ENCODE measurements at places on chromosomes 6 and 20. TPM values are rescaled to one million over a fixed set of nuclear protein-coding genes. Genes with fewer than 3 reads are reported as not detected.

GRCh38 chr6:24927985-24928745 is 7.6 kb downstream of the RIPOR2 start:
- no peak for DNase-seq

- no peak for DNase-seq
These were observed 167.1 kb downstream of the LAMA2 start for GRCh38 chr6:129050086-129050485.

Gene MEP1A
- total RNA-seq: 0.36 TPM

Gene SLC16A10
- total RNA-seq: 0.99 TPM

- DNase-seq: peak; percentile 84
These were observed 84.9 kb upstream of the NAA20 start for GRCh38 chr20:19932170-19932667.

- DNase-seq: peak; percentile 48
These were observed at the start of gene NPBWR2 for GRCh38 chr20:64106981-64107735. Gene NPBWR2, minus strand, starts transcription at chr20:64107565. Its CDS starts 734 bp downstream, at chr20:64106831.

DNA sequence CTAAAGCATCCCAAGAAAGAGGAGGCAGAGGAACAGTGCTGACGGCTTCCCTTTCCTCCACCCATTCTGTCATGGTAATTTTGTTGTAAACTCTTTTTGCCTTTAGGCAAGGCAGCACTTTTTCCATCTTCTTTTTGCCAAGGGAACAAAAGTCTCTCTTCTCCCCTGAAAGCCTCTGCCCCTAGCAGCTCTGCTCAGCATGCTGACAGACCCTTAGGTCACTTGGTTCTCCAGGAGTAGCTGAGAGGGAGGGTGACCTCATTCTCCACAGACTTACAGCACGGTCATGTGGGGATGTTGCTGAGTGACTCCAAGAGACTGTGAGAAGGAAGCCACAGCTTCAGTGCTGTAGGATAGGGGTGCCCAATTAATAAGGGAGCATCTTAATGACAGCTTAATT is 81.1 kb upstream of the RALGAPA2 start:
- DNase-seq: no peak

DNA sequence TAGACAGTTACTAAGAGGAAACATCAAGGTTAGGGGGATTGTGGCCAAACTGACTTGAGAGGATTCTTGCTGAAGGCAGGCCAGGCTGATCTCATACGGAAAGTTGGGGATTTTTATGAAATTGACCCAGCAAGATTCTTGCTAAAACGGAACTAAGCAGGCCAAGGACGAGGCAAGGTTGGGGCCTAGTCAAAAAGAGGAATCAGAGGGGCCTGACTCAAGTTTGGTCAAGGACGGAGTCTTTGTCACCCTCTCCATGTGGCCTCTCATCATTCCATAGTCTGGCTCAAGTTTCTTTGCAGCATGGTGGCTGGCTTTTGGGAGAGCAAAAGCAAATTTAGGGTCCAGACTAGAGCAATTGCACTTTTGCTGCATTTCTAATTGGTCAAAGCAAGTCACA is 7.9 kb upstream of the HECA start:
- no peak for DNase-seq

DNA sequence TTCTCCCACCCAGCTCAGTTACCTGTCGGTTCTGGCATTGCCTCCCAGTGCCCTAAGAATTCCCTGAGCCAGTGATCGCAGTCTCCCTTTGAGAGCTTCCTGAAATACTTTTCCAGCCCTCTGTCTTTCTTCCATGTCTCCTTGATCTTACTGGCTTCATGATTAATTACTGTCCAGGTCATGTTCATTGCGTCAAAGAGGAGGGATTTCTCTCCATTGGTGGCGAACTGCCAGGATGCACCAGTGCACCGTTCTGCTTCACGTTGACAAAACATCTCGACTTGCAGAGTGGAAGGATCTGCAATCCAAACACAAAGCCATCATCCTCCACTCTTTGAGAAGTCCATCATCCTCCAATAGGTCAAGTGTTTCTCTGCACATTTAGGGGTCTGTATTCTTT is 8.6 kb downstream of the RAET1E start:
- no peak for DNase-seq

DNA sequence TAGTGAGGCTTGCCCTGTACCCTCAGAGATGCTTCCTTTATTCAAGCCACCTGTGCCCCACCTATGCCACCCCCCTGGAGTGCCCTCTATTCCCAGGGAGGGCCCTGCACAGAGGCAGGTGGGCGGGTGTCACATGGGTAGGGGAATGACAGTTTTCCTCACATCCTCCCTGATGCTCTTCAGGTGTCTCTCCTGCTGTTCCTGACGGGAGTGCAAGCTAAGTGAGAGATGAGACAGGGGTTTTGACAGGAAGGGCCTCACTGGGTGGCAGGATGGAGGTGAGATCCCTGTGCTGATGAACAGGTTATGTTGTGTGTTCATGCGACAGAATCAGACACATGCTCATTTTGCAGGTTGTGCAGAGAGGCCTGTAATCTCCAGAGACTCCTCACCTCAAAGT is 164.1 kb upstream of the CHD6 start:
- no peak for DNase-seq

Gene EXOC2
- 20.7 TPM for total RNA-seq

- no peak for DNase-seq
These were observed 17.6 kb upstream of the NT5DC1 start for GRCh38 chr6:116083052-116083451.

GRCh38 chr6:4348462-4349112 is 213.2 kb upstream of the ECI2 start:
- DNase-seq: peak; percentile 88

Gene STX11
- total RNA-seq: 4.3 TPM

- DNase-seq: no peak
These were observed 60.6 kb downstream of the IGF2R start for GRCh38 chr6:160029525-160029924.

Gene SNTA1
- total RNA-seq: 32.1 TPM

Gene ZSCAN31
- total RNA-seq: 41.7 TPM

DNA sequence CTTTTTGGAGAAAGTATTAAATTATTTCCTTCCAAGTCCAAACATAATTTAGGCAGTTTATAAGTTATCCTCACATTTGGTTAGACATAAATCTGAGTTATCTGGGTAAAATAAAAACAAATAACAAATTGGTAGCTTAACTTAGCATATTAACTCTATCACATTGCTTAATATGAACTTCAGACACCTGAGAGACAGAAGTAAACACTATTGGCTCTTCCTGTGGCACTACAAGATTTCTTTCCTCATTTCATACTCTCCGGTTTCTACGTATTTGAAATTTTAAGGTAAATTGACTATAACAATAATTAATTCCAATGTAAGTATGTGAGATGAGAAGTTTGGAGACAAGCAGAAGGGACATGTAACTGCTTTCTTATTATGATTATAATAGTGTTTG is 106.8 kb downstream of the TRMT11 start:
- DNase-seq: no peak

- DNase-seq: no peak
These were observed 403.7 kb downstream of the CDH26 start for GRCh38 chr20:60361761-60362395.

DNA sequence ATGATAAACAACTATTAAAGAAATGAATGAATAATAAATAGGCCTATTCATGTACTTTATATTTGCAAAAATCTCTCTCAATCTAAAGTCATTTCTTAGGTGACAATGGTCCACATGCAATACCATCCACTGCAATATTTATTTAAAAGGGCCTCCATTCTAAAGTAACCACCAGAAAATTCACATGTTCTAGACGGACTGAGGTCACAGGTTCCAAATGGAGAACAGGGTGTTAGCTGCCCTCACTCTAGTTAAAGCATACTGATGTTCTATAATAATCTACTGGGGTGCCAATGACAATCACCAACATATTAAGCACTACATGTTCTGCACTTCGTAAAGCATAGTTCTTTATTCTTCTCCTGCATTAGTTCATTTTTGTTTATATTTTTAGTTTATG is 1.2 kb downstream of the HBS1L start:
- no peak for DNase-seq

- DNase-seq: no peak
These were observed 91.9 kb downstream of the FOXF2 start for GRCh38 chr6:1481286-1481685.

- peak; percentile 91 for DNase-seq
These were observed 43.4 kb upstream of the ESR1 start for GRCh38 chr6:151763938-151764680.

Gene CST4
- total RNA-seq: not detected

Gene ASIP
- total RNA-seq: not detected

DNA sequence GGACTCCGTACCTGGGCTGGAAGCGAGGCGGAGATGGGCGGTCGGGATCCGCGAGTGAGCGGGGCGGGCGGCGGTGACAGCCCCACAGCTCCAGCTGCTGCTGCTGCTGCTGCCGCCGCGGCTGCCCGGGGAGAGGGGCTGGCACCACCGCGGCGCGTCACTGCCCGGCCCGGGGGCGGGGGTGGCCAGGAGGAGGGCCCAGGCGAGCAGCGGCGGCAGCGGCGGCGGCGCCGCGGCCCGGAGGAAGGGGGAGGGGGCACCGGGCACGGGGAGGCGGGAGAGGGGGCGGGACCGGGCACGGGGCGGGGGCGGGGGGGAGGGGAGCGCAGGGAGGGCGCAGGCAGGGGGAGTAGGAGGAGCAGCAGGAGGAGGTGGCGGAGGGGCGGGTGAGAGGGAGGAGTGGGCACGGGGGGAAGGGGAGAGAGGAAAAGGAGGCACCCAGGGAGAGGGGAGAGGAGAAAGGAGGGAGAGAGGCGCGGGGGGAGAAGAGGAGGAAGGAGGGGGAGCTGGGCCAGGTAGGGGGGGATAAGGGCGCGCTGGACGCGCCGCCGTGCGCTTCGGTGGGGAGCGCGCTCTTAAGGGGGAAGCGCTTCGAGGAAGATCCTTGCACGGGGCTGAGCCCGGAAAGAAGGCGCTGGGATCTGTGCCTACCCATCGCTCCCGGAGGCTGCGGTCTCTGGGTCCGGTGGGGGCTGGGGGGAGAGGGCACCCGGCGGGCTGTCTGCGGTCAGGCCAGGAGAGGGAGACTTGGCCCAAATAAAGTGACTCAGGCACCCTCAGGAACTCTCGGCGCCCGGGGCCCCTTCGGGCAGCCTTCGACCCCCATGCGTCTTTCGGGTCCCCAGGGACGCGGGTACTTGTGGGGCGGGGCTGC is 101.5 kb downstream of the NOL4L start:
- DNase-seq: peak; percentile 86

Gene LY6G6D
- 2.9 TPM for total RNA-seq

GRCh38 chr6:110561696-110562095 is 85.3 kb upstream of the SLC22A16 start:
- DNase-seq: no peak

Gene SAMD10
- total RNA-seq: 8.3 TPM

DNA sequence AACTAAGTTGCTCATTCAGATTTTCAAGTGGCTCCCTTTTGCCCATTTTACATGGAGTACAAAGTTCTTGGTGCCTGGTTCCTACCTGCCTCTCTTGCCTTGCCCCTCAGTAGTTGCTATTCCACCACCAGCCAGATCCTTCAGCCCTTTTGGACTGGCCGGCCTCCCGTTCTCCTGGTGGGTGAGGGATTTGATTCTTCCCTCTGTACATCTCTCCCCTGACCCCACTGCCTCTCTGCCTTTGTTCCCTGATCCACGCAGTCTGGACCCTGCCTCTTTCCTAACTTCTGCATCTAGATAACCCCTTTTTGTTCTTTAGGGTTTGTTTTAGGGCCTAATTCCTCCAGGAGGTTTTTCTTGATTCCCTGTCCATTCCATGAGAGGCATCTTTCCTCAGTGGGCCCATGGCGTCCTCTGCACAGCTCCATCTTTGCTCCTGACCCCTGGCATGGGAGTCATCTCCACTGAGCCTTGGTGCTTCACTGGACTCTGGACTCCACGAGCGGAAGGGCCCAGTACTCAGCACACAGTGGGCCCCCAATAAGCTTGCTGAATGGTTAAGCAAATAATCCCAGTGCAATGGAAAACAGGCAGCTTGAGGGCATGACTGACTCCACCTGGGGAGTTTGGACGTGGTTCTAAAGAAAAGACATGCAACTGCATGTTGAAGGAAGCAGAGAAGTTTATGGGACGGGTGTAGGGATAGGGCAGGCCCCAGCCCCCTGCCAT is 309.3 kb upstream of the SUPT3H start:
- no peak for DNase-seq

DNA sequence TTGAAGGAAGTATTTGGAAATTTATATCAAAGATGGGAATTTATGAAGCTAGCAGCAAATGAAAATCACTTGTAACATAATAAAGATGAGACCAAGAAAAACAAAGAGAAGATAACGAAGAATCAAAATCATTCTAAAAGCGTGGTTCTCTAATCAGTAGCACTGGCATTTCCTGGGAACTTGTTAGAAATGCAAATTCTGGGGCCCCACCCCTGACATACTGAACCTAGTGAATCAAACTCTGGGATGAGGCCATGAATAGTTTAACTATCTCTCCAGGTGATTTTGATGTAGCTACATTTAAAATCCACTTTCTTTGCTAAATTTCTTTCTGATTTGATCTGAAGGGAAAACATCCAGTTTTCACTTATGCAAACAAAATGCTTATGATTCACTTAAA is 1075.6 kb downstream of the HACE1 start:
- DNase-seq: no peak

- DNase-seq: no peak
These were observed 70.7 kb downstream of the NCR2 start for GRCh38 chr6:41405941-41406727.

GRCh38 chr6:63764318-63764916 is 128.8 kb downstream of the PHF3 start:
- DNase-seq: no peak

DNA sequence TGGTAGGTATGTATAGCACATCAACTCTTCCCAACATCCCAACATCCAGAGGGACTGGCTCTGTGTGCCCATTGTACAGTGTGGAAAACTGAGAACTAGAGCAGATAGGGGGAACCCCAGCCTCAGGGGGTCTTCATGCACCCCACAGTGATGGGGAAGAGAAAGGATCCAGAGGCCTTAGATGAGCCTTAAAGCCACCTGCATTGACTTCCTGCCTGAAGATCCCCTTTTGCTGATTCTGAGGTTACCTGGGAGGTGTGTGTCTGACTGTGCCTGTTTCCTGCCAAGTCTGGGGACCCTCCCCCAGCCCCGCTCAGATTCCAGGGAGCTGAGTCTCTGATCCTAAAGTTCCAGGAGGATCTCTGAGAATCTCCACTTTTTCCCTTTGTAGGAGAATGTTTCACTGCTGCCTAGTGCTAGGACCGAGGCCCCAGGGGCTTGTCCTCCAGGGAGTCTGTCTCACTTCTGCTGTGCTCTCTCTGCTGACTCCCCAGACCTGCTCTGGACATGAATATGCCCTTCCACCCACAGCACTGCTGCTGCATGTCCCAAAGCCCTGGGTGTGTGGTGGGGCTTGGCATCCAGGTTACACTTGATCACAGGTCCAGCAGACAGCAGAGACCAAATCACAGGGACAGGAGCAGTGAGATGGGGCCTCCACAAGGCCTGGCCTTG is 12.8 kb upstream of the PGC start:
- no peak for DNase-seq

Gene USP49
- total RNA-seq: 2.1 TPM

Gene SLC12A5
- not detected for total RNA-seq

Gene CEP43
- 12.8 TPM for total RNA-seq

Gene PAK5
- total RNA-seq: 0.14 TPM
